NCI-H2171 treated with DMSO at 0.1 percent for 48 hours (cell line): ENCODE measurements at places on chromosomes 16 and 17.
A peak's percentile ranks its signal among the peaks of the same experiment; 100 is the strongest.

- DNase-seq, result no peak
Observed at GRCh38 chr16:68526143-68526781, 12.8 kb upstream of the ZFP90 start.

DNA sequence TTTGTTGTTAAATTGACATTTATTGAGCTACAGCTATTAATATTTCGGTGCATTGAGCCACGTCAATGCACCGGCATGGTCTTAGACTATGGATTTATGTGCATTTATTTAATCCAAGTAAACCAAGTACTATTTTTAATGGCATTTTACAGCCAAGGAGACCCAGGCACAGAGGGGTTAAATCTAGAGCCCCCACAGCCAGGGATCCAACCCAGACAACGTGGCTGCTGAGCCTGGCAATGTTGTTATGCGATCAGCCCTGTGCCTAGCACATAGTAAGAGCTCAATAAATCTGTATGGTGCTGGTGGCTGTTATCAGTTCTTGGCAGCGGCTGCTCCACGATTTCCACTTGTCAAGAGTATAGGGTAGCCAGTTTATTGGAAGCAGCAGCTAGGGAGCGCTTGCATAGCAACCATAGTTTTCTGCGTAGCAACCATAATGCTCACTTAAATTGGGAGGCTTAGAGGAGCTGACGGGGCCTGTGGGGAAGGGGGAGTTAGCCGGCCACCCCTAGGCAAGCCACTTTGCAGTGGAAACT is 541 bp upstream of the RBBP6 start:
- DNase-seq, result peak; percentile 94

DNA sequence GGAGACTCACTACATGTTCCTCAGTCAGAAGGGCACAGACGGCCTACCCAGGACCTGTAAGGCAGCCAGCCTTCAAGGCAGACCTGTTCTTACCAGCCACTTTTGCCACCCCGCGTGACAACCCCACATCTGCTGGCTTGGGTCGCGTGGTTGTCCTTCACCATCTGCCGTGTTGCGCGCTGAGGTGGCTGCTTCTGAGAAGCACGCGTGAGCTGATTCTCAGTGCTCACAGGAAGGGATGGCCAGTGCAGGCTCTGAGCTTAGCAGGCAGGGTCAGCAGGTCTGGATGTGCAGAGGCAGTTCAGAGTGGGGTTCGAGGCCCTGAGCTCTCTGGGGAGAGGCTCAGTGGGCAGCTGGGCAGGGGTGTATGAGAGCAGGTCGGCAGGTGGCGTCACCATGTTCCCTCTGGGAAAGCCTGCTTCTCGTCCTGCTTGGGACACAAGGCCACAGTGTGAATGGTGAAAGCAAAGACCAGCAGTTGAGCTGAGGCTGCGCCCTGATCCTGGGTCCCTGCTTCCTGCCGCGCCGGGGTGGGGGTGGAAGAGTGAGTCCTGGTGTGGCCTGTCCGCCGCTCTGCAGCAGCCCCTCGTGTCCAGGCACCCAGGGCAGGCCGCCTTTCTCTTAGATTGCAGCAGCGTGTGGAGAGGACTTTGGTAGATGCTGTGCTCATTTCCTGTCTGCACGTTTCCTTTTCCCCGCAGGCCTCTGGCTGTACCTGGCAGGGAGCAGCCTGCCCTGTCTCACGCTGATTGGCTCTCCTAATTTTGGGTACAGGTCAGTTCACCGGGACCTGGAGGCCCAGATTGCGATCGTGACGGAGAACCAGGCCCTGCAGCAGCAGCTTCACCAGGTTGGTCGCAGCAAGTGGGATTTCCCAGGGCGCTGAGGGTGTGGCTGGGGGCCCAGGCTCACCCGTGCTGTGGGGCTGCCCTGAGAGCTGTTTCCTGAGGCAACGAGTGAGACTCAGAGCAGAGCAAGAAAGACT is 36.0 kb downstream of the PGS1 start:
- no peak for DNase-seq

DNA sequence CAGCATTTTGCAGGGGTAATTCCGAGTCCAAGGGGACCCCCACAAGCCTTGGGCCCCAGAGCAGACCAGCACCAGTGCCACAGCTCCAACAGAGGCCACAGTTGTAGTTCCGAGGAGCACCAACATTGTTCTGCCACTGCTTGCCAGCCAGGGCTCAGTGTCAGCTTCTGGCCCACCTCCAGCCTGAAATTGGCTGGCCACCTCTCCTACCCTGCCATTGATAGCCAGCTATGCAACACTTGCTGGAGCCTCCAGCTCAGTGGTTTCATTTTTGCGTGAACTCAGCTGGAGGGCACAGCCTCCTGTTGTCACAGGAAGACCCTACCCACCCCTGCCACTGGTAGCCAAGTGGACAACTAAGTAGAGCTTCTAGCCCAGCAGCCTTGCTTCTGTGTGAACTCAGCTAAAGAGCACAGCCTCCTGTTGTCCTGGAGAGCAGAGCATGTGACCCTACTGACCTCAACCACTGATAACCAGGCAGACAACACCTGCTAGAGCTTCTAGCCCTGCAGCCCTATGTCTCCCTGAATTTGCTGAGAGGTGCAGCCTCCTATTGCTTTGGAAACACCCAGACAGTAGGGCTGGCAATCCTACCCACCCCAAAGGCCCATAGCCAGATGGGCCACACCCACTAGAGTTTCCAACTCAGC is 24.9 kb downstream of the HYDIN start:
- DNase-seq, result no peak

DNA sequence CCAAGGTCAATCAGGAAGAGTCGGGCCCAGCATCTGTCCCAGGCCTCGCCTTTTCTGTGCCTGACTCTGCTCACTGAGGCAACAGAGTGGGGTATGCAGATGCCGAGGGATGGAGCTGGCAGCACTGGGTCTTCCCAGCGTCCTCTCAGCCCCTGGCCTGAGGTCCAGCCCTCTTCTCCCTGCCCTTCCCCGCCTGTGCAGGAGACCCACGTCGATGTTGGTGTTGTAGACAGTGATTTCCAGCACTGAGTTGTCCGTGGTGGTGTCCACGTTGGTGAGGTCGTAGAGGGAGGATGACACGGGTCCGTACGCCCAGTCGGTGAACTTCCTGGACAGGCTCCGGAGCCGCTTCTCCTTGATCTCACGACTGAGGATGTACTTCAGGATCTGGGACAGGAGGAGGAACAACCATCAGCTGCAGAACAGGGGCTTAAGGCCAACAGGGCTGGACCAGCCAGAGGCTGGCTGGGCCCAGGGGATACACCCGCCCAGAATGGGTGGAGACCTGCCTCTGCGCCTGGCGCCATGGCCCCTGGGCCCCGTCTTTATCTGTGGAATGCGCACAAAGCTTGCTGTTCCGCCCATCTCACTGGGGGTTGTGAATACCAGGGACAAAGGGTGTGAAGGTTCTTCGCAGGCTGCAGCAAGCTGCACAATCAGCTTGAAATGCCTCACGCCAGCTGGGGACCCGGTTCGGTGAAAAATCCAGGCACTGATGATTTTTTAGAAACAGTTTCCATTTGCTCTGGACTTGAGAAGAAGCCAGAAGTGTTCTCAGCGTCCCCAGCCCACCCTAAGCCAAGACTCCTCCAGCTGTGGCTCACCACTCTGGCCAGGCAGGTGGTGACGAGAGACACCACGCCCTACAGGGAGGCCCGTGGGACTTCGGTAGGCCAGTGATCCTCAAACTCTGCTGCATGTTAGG is 27.5 kb downstream of the TRPV3 start:
- DNase-seq, result no peak

- no peak for DNase-seq
Observed at GRCh38 chr17:969811-970355, 9.7 kb downstream of the NXN start.

DNA sequence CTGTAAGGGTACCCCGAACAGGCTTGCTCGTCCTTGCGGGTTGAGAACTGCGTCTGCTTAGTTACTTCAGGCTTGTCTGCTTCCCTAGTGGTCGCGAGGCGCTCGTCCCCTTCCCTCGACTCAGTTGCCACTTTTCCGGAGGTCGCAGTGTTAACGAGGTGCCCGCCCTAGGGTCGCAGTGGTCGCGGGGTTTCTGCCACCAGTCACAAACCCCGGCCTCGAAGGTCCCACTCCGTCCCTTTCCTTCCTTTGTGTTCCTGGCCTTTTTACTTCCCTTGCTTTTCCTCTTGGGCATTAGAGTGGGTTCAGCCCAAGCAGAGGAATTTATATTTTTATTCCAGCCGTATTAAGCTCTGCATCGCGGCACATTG is 299 bp downstream of the NUP85 start:
- peak; percentile 40 for DNase-seq

DNA sequence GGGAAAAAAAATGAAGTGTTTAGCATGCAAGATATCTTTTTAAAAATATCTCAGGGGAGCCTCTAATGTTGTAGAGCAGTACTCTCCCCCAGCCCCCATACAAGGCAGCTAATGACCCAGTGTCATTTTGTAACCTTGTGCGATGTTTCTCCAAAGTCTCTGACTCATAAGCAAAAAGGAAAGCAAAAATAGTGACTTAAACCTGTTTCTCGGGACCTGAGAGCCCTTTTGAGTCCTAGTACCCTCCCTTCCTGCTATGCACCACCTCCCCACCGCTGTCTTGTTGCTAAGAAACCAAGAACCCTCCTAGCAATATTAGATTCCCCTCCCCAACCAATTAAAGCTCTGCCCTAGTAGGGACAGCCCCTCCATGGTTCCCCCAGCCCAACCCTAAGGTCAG is 2.8 kb downstream of the MYCBPAP start:
- no peak for DNase-seq

- no peak for DNase-seq
Observed at GRCh38 chr16:2206420-2206779, 1.1 kb downstream of the MLST8 start.

DNA sequence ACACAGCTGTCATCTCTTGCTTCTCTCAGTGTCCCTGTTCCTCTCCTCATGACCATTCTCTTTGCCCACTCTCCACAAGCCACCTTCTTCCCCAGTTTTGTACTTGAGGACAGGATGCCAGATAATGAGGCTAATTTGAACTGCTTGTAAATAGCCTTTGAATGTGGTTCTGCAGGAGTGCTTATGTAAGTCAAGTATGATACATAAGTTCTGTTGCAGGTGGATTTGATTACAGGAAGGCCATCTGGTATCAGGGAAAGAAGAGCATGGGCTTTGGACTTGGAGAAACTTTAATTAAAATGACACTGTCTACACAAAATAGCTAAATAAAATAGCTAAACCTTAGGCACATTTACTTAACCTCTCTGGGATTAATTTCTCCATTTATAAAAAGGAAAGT is 120.2 kb upstream of the HLF start:
- DNase-seq, result peak; percentile 71

- no peak for DNase-seq
Observed at GRCh38 chr17:223723-224471, 42.4 kb upstream of the DOC2B start.

DNA sequence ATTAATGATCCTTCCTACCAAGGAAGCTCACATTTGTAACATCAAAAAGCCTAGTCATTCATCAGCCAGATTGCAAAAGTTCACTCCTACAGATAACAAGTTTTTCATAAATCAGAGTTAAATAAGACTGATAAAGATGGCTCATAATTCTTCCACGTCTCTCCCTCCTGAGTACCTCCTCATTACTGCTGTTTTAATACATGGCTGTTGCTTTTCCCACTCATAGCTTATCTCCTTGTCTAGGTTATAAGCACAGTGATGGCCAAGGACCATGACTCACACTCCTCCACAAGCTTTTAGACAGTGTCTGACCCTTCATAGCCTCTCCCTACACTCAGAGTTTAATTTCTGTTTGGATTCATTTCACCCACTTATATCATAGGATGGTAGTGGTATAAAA is 100.9 kb upstream of the MON1B start:
- DNase-seq, result no peak

DNA sequence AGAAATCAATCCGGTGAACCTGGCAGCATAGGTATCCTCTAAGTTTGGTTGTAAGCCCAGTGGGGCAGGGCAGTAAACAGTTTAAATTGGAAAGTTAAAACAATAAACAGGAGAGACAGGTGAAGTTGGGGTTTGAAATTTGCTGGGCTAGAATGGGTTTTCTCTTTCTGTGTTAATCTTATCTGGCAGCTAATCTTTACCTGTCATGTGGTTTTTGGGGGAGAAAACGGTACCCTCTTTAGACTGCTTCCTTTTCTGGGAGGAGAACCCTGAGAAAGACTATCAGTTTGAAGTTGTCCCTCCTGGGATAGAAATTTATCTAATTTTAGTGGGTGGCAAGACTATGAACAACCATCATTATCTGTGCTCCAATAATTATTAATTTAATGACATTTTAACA is 24.0 kb downstream of the CDH13 start:
- no peak for DNase-seq

DNA sequence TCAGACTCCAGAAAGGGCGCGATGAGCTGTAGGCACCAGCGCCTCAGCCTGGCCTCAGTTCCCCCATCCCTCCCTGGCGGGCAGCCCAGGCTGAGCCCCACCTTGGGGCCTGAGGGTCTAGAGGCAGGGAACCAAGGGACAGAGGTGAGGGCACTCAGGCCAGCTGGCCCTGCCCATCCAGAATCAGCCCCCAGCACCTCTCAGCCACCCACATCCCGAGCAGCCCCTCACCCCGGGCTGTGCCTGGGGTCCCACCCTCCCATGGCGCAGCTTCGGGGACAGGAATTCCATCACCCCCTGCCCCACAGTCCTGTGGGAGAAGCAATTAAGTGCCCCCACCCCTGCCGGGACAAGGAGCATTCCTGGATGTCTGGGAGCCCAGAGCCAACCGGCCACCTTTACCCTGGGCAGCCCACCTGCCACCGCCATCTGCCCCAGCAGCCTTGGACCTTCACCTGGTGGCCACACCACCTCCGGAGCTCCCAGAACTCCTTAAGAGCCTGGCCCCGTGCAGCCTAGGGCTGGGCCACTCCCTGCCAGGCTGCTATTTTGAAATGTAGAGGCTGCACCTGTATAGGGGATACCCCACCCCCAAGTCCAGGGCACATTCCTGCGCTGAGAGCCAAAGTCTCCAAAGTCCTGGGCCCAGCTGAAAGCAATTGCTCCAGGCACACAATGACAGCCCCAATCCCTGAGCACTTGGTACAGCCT is 33.7 kb upstream of the PVALEF start:
- no peak for DNase-seq

- no peak for DNase-seq
Observed at GRCh38 chr17:78396441-78397337, 18.2 kb downstream of the PGS1 start.

GRCh38 chr17:78219396-78220150 is 5.5 kb downstream of the BIRC5 start:
- peak; percentile 80 for DNase-seq

- peak; percentile 69 for DNase-seq
Observed at GRCh38 chr16:85416228-85417109, 196.7 kb upstream of the GSE1 start.
